ENCODE measurements at places on chromosomes 4 and X.

DNA sequence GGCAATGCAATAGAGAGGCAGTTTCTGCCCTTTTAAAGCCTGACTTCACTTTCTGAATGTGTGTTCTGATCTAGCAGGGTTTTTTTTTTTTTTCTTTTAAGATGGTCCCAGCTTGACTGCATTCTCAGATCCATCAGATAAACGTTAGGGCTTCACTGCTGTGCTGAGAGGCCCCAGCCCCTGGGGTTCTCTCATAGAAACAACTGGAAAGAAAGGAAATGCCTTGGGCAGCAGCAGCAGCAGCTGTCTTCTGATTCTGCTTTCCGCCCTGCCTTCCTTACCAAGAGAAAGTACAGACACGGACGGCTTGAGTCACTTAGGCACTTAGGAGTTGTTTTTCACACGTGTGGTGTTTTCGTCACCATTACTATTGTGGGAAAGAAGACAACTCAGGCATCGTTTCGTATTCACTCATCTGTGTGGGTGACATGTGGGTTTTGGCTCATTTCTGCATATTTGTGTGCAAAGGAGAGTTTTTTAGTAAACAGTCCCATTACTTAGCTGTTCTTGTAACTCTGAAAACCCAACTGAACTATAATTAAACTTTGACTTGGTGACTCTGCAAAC is 172.0 kb downstream of the PTTG2 start:
- DNase-seq: peak; percentile 98

- no peak for DNase-seq
Measured at GRCh38 chrX:20143561-20143960, 1.9 kb upstream of the EIF1AX start.

- DNase-seq: no peak
Measured at GRCh38 chr4:1501754-1502500, 95.7 kb upstream of the NKX1-1 start.

- DNase-seq: no peak
Measured at GRCh38 chr4:114081783-114082182, 102.3 kb upstream of the ARSJ start.

DNA sequence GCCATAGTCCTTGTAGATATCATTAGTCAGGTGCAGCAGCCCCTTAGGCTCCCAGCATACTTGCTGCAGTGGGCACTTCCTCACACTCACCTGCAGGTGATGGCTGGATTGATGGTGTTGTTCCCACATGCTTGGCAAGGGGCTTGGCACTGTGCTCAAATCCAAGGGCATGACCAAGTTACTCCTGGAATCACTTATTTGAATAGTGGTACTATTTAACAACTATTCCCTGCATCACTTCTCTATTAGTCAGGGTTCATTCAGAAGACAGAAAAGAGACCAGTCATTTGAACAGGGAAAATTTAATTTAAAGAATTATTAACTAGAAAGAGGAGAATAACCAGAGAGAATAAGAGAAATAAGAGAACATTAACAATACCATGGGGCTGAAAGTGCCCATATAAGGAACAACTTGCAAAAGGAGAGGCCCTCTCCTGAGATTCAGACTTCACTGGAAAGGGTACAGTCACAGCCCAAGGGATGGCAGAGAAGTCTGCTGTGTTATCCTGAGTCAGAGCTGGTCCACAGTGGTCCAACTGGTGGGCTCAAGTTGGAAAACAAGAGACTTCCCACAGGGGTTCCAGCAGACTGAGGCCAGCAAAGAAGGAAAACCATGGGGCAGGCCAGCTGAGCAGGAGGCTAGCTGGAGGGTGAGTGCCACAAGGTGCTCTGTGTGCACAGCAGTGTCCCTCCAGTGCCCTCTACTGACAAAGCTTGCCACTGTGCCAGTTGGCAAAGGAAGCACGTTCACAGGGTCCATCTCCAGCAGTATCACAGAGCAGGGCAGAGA is 9.8 kb downstream of the SPP1 start:
- peak; percentile 40 for DNase-seq

- DNase-seq: no peak
Measured at GRCh38 chrX:154432210-154432609, 3.7 kb downstream of the ATP6AP1 start.

DNA sequence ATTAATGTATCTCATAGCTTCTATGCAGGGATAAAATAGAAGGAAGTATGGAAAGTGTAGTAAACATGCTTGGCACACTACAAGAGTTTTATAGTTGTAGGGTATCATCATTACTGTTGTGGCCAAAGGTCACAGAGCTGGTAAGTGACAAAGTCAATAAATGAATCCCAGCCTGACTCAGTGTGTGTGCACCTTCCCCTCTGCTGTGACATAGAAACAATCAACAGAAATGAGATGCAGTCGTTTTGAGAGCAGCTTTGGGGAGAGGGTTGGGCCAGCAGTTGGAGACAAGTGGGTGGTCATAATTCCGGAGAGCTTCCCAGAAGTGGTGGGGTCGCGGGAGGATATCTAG is 82.4 kb upstream of the RBPJ start:
- no peak for DNase-seq

DNA sequence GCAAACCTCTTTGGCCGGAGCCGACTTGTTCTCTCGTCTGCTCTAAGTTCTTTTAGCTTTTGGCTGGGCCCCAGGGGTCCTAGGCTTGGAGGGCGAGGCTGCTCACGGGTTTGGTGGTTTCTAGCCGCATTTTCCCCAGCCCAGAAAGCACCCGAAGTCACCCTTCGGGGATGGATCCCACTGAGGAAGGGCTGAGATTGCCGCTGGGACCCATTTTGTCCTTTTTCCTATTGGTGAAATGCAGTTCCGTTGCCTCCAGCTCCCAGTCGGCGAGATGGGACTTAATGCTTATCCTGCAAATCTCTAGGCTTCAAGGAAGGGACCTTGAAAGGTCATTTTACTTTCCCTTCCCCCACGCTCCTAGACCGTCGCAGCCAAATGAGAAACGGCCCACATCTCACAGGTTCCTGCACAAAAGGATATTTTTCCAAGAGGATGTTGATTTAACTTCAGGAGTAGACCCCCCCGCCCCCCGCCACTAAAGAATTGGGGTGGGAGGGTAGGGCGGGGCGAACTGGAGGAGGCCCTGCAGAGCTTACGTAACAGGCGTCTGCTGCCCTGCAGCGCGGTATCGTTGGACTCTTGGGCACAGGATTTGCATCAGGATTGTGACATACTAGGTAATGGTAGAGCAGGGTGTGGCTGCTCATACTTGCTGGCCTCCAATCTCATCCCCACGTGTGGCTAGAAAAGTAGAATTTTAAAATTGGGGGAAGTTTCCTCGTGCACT is 564 bp downstream of the PGK1 start:
- DNase-seq: no peak

- no peak for DNase-seq
Measured at GRCh38 chr4:16608611-16609125, 289.8 kb downstream of the LDB2 start.

- no peak for DNase-seq
Measured at GRCh38 chr4:57129477-57129876, 19.3 kb upstream of the IGFBP7 start.

- no peak for DNase-seq
Measured at GRCh38 chrX:49212861-49213260, 12.9 kb upstream of the SYP start.

- DNase-seq: no peak
Measured at GRCh38 chrX:85018471-85018870, 14.8 kb downstream of the APOOL start.

DNA sequence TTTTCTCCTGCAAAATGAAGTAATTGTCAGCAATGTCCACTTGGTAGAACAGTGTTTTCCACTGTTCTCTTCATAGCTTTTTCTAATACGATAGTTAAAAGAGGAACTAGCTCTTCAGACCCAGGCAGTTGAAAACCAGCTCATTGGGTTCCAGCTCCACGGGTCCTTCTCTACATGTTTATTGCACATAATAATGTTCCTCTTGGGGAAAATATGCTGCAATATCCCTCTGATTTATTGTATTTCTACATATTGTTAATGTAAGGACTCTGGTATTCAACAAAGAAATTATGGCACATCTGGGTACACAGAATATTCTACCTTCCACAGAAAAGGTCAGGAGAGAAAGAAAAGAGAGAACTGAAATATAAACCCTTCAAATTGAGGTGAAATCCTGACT is 473.4 kb downstream of the TRIML1 start:
- no peak for DNase-seq

DNA sequence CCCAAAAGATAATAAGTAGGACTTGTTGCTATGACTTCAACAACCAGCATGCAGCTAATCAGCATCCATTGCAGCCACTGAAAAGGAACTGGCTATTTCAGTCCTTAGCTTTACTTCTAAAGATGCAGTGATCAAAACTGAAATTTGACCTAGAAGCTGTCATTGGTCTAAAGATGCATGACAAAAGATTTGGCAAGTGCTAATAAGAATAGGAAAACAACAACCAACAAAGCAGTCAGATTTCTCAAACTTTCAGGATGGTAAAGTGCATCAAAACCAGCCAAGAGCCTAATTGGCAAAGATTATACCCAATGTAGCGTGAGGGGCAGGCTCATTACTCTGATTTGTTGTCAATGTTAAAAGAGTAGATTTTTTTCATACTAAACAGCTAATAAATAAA is 77.1 kb upstream of the WDR17 start:
- no peak for DNase-seq

GRCh38 chr4:137952116-137952515 is 290.0 kb downstream of the SLC7A11 start:
- DNase-seq: no peak

DNA sequence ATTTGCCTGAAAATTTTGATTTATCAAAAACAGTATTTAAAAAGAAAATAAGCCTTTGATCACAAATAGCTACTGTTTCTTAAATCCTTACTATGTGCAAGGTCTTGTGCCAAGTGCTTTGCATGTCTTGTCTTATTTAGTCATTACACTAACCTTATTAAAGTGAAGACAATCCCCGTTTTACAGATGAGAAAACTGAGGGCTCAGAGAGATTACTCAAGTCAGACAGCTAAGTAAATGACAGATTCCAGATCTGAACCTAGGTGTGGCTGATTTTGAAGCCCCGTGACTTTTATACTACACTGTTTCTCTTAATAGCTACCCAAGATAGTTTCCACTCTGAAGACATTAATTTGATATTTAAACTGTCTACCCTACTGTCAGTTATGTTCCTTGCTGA is 38.2 kb downstream of the AFF2 start:
- no peak for DNase-seq

DNA sequence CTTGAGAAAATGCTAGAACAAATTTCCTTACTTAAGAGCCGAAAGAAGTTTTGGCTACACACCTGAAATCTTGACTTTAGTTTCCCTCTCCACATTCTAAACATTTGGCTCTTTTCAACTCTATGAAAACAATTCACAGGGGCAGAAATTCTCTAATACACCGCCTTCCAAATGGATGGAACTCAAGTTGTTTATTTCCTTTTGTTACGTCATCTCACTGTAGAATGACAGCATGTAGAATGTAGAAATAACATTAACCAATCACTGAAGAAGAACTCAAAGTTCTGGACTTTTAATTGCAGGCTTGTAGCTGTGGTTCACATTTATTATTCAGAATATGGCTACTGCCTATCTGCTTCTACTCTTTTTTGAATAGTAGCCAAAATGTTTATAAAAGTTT is 1.9 kb downstream of the DMP1 start:
- DNase-seq: no peak

DNA sequence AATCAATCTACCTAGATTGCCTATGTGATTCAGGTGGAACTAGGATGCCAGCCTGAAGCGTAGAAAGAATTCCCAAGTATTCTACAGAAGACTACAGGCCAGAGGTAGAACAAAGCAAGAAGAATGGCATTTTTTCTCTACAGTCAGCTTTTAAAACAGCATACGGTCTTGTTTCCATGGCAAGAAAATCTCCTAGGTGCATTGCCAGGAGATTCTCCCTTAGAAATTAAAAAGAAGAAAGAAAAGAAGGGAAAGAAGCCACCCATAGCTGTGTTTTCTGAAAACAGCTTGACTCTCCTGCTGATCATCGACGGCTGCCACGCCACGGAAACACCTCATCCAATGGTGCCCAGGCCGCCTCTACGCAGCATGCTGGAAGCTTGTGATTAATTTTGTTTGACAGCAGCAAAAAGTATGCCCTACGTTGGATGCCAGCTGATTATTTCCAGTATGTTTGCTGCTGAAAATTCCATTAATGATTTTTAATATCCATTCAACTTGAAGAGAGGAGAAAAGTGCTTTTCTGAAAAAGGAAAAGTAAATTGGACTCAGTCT is 24.1 kb downstream of the ANK2 start:
- no peak for DNase-seq

DNA sequence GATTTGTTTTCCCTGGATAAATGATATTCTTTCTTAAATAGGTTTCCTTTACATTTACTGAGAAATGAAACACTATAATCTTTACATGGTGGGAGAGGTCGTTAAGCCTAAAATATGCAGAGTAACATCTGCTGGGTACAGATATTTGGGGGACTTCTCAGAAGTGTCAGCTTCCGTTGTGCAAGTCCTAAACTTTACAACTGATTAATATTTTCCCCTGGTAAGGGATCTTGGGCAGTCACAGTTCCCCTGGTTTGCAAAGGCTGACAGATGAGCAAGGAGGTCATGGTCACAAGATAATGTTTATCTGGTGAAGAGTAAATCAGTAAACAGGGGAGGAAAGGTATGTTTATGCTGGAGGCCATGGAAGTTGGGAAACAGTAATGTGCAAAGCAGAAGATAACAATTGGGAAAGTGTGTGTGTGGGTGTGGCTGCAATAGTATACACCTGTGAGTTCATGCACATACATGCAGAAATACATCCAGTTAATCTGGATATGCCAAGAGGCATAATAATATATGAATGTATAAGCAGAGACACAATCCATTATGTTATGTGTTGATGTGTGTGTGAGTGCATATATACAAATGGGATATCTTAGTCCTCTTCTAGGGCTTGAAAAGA is 508.2 kb upstream of the FAM241A start:
- DNase-seq: no peak

GRCh38 chrX:10828640-10829039 is 208.3 kb upstream of the MID1 start:
- DNase-seq: no peak

DNA sequence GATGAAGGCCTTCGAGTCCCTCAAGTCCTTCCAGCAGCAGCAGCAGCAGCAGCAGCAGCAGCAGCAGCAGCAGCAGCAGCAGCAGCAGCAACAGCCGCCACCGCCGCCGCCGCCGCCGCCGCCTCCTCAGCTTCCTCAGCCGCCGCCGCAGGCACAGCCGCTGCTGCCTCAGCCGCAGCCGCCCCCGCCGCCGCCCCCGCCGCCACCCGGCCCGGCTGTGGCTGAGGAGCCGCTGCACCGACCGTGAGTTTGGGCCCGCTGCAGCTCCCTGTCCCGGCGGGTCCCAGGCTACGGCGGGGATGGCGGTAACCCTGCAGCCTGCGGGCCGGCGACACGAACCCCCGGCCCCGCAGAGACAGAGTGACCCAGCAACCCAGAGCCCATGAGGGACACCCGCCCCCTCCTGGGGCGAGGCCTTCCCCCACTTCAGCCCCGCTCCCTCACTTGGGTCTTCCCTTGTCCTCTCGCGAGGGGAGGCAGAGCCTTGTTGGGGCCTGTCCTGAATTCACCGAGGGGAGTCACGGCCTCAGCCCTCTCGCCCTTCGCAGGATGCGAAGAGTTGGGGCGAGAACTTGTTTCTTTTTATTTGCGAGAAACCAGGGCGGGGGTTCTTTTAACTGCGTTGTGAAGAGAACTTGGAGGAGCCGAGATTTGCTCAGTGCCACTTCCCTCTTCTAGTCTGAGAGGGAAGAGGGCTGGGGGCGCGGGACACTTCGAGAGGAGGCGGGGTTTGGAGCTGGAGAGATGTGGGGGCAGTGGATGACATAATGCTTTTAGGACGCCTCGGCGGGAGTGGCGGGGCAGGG is 568 bp downstream of the HTT start:
- peak; percentile 66 for DNase-seq
